ENCODE measurements at places on chromosomes 1 and 21.

DNA sequence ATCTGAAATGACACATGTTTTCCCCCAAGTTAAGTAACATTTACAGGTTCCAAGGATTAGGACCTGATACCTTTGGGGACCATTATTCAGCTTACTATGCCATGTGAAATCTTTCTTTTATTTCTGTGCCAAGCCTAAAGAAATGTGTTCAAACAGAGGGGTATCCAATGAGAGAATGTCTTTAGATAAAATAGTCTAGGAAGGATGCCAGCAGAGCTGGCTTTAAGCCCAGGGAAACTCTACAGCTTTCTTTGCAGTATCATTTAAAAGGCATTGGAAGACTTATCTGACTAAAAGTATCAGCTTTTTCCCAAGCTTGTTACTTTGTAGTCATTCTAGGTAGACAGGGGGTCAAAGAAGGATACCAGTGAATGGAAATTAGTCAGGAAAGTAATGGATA lies 860.4 kb downstream of the PLA2G4A start:
- DNase-seq = no peak

DNA sequence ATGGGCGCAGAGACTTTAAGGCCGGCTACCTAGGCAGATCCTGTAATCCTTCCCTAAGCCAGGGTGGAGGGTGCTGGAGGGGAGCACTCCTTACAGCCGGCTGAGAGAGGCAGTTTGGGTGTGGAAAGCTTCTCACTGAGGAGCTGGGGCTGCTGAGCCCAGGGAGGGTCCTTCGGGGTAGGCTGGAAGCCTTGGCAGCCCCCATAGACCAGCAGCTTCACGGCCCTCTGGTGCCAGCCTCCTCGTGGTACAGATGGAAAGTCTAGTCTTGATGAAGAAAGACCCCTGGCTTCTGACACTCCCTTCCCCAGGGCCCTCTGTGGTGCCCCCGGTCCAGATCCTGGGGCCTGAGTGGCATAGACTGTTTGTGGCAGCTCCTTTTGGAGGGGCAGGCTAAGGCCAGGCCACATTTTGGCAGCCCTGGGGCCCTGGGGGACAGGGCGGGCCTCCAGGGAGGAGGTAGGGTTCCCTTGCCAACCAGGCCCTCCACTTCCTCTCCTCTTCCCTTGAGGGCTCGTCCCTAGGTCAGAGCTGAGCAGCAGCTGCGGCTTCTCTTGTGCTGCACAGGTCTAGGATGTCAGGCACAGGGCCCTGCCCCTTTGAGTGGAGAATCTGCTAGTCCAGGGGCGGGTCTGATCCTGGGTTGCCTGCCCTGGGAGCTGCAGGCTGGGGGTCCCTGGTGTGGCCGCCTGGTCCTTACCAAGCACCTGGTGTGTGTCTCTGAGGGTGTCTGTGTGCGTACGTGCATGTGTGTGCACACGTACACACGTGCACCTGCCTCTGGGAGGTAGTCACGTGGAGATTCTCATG lies 4.8 kb downstream of the AMPD2 start:
- DNase-seq = peak; percentile 60

- no peak for DNase-seq
These were observed 10.1 kb upstream of the HCRTR1 start for GRCh38 chr1:31607360-31607759.

- DNase-seq = no peak
These were observed 237.0 kb downstream of the GPATCH2 start for GRCh38 chr1:217393896-217394295.

DNA sequence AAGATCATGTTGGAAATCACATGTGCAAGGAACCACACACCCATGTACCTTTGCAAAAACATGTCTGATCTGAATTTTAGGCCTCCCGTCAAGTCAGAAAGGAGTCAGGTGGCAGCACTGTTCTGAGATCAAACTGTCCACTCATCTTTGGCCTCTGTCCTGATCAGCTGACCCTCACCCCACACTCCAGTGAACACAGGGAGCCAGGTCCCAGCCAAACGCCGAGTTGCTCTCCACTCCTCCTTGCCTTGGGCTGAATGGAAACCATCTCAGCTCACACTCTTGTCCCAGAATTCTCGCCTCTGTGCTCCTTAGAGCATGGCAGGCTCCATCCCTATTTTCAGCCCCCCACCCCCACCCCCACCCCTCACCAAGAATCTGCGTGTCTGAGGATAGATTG lies 4.6 kb upstream of the RNF186 start:
- no peak for DNase-seq

DNA sequence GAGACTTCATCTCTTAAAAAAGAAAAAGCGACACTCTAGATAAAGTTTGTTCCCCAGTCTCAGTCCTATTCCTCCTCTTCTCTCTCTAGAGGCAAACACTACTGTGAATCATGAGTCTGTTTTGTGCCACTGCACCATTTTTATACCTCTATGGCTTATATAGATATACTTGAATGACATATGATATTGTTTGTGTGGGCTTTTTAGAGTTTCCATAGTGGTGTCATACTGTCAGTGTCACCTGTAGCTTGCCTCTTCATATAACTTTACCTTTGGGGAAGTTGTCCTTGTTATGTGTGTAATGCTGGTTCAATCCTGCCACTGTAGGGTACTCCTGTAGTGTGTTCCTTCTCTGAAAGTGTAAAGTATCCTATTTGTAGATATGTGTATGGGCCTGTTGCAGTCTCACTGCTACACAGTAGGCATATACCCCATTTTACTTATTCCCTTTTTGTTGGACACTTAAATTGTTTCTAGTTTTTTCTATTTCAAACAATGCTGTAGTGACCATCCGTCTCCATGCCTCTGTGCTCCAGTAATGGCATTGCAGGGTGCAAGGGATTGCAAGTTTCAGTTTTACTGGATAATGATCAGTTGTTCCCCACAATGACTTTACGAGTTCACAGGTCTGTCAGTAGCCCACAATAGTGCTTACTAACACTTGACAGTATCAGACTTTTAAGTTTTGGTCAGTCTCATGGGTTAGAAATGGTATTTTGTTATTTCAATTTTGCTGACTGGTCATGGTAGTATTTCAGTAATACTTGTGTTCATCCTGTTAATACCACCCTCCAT lies 2.7 kb downstream of the PRMT2 start:
- peak; percentile 11 for DNase-seq

- DNase-seq = peak; percentile 39
These were observed 19.8 kb downstream of the SH3BP5L start for GRCh38 chr1:248805876-248806275.

DNA sequence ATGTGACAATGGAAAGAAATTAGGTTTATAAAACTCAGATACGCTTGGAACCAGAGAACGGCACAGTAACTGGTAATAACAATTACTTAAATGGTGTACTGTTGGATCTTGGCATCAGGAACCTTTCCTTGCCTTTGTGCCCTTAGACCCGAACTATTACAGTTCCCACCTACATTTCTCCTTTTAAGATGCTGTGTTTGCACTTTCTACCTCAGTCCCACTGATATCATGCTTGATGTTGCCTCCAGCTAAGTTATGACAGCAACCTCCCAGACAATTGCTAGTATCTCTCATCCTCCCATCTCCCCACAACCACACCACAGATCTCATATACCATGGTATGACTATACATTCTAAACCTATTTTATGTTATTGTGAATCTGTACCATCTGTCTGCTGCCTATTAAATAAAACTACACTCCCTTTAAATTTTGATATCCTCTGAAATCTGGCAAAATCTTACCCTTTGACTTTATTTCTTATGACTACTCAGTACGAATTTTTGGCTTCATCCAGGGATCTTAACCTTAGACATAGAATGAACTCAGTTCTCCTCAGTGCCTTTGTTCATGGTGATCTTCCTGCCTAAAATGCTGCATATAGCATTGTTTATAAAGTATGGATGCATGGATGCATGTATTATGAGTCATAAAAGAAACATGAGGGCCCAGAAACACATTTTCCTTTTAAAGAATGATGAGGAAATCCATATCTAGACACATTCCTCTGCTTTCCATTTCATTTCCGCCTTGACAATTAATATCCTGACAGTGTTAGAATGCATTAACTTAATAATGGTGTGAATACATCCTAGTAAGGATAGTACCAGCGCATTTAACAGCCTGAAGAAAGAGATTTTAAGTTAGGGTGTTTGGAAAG lies 64.1 kb downstream of the LRRC8D start:
- no peak for DNase-seq

DNA sequence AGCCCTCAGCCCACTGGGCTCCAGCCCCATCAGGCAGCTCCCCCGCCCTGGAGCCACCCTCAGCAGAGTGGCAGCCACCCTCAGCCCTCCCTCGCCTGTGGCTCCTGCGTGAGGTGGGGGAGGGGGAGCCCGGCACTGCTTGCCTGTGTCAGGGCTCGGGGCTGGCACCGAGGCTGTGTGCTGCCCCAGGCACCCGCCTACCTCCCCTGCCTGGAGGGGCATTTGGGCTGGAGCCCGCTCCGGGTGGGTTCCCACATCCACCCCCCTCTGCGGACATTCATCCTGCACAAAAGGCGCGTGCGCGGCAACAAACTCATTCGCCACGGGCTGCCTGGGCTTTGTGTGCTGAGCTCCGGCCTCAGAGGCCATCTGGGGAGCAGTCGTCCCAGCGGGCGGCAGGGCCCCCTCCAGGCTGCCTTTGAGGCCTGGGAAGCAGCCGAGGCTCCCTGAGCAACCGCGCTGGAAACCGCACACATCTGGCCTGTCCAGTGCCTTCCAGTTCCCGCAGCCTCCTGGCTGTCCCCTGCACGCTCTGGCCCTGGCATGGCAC lies 12.6 kb upstream of the TNFRSF14 start:
- no peak for DNase-seq

DNA sequence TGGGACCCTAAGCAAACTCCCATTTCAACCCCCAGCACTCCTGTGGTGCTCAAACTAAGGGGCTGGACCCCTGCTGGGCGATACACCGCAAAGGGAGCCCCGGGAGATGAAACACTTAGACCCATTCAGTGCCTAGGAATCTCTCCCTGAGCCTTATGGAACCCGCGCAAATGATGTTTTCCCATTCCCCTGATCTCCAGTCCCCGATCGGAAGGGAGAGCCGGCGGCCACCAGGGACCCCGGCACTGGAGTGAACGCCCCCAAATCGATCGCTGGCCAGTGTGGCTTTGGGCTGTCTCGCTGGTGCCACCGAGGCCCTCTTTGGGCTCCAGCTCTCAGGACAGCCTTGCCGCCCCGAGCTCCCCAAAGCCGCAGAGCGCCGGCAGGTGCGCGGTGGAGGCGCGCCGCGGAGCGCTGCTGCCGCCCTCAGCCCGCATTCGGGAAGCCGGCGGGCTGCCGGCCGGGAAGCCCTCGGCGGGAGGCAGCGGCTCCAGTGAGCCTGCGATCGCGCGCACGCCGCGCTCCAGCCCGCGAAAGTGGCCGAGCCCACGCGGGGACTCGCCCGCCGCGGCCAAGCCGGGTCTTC lies 1.1 kb downstream of the PLXNA2 start:
- DNase-seq = peak; percentile 13

- no peak for DNase-seq
These were observed 87.9 kb upstream of the LYST start for GRCh38 chr1:235954306-235955283.

DNA sequence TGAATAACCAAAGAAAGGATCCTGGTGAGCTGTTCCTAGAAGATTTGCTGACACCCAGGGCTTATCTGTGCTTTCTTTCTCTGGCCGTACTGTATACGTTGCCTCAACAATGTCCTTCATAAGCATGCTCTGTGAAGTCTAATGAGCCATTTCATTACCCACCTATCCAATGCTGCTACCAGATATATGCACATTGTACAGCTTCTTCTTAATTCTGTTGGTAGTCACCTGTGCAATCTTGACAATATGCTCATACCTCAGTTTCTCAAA lies 731.8 kb upstream of the NCAM2 start:
- DNase-seq = no peak

DNA sequence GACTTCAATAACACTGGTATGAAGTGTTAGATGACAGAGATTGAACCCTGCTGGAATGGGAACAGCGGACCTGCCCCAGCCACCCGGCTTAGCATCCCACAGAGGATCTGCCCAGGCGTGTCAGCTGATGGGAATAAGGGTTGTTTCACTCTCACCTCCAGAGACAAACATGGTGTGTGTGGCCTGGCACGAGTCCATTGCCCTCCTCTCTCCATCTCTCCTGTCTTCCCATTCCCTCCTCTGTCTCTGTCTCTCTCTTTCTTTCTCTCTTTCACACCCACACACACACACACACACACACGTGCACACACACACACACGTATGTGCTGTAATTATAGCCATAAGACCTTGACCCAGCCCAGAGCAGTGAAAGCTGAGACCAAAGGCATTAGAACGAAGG lies 200.2 kb downstream of the HIVEP3 start:
- no peak for DNase-seq

DNA sequence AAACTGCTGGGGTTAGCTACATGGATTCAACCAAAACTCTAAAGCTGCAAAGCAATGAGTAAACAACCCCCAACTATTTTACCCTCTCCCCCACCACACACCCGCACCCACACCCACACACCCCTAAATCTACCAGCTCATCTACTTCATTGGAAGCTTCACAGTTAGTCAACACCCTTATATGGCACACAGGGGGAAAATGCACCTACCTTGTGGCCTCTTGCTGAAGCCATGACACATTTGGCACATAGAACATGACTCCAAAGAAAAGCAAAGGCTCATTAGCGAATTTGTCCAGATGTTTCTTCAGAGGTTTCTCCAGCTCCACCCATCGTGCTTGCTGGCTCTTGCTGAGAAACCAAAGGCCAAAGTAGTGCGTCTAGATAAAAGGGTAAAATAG lies 99.8 kb downstream of the PTPN14 start:
- DNase-seq = no peak

- no peak for DNase-seq
These were observed 29.2 kb downstream of the ZNF281 start for GRCh38 chr1:200380589-200381021.
